ENCODE measurements at places on chromosomes 5 and 9.
A peak's percentile ranks its signal among the peaks of the same experiment; 100 is the strongest.

GRCh38 chr5:122559676-122560075 is 215.2 kb upstream of the SNX2 start:
- DNase-seq = no peak

GRCh38 chr5:148747536-148747906 is 78.9 kb upstream of the ADRB2 start:
- no peak for DNase-seq

GRCh38 chr5:78605611-78606010 is 43.0 kb downstream of the LHFPL2 start:
- DNase-seq = no peak

DNA sequence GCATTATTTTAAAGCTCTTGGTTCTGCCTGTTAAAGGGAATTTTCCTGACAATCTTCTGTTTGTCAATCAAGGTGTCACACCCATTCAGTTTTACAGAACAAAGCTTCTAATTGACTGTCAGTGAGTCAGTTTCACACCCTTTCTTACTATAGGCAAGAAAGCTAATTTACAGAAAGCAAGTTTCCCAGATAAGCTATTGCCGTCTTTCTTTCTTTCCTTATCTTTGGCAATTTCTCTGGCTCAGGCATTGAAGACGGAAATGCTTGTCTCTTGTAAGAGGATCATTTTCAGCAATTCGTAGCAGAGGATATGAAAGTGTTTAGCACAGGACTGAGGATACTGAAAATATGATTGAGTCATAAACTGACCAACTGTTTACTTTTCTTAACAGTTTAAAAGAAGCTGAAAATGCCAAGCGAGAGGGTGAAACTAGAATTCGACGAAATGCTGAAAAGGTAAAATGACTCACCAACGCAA is 27.0 kb downstream of the SPINK5 start:
- DNase-seq = no peak

DNA sequence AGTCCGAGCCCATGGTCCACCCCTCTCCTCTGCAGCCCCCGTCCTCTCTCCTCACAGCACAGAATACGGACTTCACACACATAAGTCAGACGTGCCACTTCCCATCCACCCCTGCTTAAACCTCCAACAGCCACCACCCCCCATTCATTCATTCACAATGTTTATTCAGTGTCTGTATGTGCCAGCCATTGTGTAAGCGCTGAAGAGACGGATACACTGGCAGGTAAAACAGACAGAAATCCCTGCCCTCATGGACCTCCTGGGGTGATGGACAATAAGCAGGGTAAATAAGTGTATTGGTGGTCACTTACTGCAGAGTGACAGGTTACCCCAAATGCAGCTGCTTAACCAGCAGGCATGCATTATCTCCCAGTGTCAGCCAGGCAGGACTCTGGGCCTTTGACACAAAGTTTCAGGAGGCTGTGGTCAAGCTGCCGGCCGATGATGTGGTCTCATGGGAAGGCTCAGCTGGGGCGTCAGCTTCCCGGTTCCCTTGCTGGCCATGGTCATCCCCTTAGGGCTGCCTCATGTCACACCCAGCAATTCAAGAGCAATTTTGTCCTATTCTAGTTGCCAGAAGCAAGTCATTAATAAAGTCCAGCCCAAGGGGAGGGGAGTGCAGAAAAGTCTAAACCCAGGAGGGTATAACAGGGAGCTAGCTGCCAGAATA is 1.8 kb upstream of the PAXX start:
- no peak for DNase-seq

- DNase-seq = no peak
Measured at GRCh38 chr5:14816999-14817761, 54.4 kb downstream of the ANKH start.

GRCh38 chr5:137136991-137137632 is 362.0 kb downstream of the SPOCK1 start:
- DNase-seq = no peak

DNA sequence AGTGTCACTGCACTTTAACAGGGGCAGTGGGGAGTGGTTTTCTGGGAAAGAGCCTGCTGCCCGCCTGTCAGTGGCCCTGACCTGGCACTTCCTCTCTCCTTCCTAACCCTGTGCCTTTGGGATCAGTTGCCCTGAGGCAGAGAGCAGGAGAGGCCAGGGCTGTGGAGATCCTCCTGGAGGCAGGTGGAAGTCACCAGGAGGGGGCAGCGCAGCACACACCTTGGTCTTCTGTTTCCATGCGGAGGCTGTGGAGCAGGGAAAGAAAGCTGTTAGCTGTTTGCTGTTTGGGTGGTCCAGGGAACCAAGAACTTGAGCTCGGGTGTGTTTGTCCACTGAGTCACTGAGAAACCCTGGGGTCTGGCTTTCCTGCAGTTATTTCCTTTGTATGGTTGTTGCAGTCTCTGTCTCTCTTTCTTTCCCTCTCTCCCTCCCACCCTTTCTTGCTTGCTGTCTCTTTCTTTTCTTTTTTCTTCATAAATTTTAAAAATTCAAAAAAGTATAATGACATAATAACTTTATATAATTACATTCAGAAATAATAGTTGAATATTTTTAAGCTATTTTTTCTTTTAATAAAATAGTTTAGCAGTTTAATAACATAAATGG is 28.1 kb downstream of the NTRK2 start:
- DNase-seq = peak; percentile 4

- DNase-seq = no peak
Measured at GRCh38 chr9:112224401-112225289, 49.5 kb upstream of the SUSD1 start.

DNA sequence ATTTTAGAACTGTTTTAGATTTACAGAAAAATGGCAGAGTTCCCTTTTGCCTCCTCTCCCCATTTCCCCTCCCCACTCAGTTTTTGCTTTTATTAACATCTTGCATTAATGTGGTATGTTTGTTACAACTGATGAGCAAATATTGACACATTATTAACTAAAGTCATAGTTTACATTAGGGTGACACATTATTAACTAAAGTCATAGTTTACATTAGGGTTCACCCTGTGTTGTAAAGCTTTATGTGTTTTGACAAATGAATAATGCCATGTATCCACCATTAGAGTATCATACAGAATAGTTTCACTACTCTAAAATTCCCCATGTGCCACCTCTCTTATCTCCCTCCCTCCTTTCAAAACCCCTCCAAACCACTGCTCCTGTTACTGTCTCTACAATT is 262.5 kb downstream of the NPR3 start:
- DNase-seq = no peak

GRCh38 chr5:171317230-171317629 is 8.2 kb downstream of the TLX3 start:
- DNase-seq = no peak

GRCh38 chr9:35790025-35790384 is 1.4 kb upstream of the NPR2 start:
- DNase-seq = no peak

DNA sequence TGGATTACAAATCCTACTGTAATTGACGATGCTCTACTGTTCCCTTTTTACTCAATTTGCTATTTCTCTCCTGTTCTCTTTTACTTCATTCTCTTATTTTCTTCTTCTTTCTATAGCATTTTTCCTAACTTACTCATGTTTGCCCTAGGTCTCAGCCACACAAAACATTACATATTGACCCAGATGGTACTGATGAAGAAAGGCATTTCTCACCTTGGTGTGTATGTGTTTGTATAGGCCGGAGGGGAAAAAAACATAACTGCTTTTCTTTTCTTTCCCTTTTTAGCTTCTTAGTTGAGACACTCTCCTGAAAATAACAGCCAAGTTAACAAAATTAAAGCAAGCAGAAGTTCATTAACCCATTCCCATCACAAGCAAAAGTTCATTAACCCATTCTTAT is 1019.8 kb upstream of the CDH18 start:
- no peak for DNase-seq

GRCh38 chr9:29798599-29798998 is 2225.3 kb upstream of the C9orf72 start:
- no peak for DNase-seq

GRCh38 chr9:120702075-120702474 is 12.2 kb downstream of the MEGF9 start:
- no peak for DNase-seq

DNA sequence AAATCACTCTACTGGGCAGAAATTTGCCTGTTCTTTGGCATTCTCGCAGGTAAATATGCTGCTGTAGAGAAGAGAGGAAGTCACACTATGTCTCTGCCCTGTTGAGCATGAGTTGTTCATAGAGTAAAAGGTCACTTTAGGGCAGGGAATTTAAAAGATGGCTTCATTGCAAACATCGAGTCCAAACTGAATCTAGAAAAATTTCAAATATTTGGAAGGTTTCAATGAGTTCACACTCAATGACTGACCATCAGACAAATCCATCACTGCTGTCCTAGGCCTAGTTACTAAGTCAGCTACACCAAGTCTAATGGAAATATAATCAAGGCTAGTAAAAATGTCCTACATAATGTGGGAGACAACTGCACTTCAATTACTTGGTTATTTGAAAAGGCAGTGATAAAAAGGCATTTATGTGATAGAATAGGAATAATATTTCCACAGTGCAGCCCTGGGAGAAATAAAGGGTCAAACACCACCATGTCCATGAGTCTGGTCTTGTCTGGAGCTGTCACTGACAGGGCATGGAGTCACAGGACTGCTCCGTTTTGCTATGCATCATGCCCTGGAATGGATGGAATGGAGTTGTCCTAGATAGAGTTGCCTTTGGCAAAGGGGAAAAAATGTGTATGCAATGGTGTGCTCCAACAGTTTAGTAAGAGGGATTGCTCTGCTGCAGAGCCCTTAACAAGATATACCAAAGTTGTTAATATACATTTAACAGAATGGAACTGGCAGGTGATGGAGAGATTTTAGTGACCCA is 218.5 kb upstream of the DAPK1 start:
- DNase-seq = no peak

DNA sequence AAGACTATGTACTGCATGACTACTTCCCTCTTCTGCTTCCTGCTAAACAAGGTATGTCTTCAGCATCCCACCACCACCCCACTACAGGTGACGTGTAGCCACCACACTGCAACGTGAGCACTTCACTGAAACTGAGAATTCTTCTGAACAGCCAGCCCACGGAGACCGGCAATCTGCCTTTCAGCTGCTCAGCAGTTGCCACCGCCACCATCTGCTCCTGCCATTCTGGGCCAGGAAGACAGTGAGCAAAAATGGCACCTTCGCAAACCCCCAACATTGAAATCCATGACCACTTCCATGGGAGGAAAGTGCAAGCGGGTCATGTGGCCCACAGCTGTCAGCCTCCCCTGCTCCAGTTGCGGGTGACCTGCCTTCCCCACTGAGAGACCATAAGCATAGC is 443.4 kb upstream of the ST8SIA4 start:
- DNase-seq = no peak

GRCh38 chr5:8349855-8350254 is 480.9 kb downstream of the MTRR start:
- no peak for DNase-seq

- no peak for DNase-seq
Measured at GRCh38 chr9:129422843-129423192, 198.1 kb downstream of the C9orf50 start.

GRCh38 chr5:33772380-33772897 is 119.4 kb downstream of the ADAMTS12 start:
- no peak for DNase-seq

- DNase-seq = no peak
Measured at GRCh38 chr5:139662617-139663016, 14.5 kb downstream of the CXXC5 start.

GRCh38 chr5:139552893-139553575 is 8.1 kb upstream of the UBE2D2 start:
- no peak for DNase-seq

DNA sequence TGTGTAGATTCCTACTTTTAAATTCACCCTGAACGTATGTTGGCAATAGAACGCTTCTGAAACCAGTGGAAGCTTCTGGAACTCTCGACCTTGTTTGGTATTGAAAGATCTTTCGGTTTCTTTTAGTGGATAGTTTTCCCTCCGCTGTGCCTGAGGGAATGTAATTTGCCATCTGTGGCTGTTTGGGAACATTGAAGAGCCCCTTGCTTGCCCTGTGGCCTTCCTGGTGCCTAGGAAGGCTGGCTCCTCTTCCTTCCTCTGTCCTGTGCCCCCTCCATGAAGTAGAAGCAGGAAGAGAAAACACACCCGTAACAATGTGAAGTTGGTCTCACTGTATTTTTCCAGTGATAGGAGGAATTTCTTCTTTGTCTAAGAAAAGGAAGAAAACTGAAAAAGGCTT is 274.3 kb downstream of the AOPEP start:
- DNase-seq = no peak

GRCh38 chr5:137075163-137075970 is 423.8 kb downstream of the SPOCK1 start:
- DNase-seq = no peak

DNA sequence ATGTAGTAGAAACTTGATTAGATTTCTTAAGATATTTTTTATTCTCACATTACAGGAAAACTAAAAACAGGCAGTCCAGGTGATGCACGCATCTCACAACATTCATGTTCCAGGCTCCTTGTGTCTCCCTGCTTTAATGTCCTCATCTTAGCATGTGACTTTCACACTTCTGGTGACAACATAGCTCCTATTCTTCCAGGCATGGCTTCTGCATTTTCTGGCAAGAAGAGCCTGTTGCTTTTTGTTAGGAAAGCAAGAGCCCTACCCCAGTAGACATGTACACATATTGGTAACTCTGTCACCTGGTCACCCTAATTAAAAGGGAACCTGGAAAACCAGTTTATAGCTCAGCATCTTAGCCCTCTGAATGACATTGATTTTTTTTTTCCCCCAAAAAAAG is 92.5 kb downstream of the PPIC start:
- DNase-seq = no peak

- DNase-seq = no peak
Measured at GRCh38 chr5:146185161-146185560, 2.7 kb upstream of the LARS1 start.

GRCh38 chr9:130382096-130382495 is 62.7 kb upstream of the ASS1 start:
- no peak for DNase-seq

- DNase-seq = no peak
Measured at GRCh38 chr9:129697656-129698253, 32.3 kb downstream of the PRRX2 start.

DNA sequence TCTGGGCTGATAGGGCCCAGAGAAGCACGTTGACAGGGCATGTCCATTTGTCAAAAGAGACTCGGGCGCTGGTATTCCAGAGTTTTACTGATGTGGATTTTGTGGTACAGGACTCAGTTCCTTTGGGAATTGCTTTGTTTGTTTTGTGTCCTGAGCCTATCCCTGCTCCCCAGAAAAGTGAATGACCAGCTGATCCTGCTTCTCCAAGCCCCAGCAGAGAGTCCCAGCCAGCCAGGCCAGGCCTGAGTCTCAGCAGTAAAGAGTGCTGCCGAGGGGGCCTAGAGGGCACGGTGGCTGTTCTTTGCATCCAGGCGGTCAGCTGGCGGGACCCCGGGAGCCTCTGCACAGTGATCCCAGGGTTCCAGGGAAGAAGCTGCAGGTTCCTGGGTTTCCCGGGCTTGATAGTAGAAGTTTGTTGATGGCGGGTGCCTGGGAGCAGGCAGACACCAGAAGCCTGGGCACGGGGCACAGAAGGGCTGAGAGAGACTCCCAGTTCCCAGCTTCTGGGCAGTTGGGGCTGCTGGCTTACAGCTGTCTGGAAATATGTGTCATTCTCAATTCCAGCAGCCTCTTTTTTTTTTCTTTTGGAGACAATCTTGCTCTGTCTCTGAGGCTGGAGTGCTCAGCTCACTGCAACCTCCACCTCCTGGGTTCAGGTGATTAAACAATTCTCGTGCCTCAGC is 8.7 kb downstream of the PRDM12 start:
- DNase-seq = no peak

GRCh38 chr9:37582548-37583157 is 6.5 kb upstream of the FBXO10 start:
- no peak for DNase-seq

All from T-cell (primary cell).